Activated T-helper 17 cell treated with anti-CD3 and anti-CD28 coated beads, Interleukin-2, amount 50 U/mL, for 72 hours (primary cell): ENCODE measurements at places on chromosomes 11 and 22.
A peak's percentile ranks its signal among the peaks of the same experiment; 100 is the strongest.

GRCh38 chr11:26227301-26227746 lies 104.6 kb upstream of the ANO3 start:
- no peak for ATAC-seq

- no peak for ATAC-seq
Measured at GRCh38 chr22:29773233-29773632, 6.1 kb downstream of the UQCR10 start.

DNA sequence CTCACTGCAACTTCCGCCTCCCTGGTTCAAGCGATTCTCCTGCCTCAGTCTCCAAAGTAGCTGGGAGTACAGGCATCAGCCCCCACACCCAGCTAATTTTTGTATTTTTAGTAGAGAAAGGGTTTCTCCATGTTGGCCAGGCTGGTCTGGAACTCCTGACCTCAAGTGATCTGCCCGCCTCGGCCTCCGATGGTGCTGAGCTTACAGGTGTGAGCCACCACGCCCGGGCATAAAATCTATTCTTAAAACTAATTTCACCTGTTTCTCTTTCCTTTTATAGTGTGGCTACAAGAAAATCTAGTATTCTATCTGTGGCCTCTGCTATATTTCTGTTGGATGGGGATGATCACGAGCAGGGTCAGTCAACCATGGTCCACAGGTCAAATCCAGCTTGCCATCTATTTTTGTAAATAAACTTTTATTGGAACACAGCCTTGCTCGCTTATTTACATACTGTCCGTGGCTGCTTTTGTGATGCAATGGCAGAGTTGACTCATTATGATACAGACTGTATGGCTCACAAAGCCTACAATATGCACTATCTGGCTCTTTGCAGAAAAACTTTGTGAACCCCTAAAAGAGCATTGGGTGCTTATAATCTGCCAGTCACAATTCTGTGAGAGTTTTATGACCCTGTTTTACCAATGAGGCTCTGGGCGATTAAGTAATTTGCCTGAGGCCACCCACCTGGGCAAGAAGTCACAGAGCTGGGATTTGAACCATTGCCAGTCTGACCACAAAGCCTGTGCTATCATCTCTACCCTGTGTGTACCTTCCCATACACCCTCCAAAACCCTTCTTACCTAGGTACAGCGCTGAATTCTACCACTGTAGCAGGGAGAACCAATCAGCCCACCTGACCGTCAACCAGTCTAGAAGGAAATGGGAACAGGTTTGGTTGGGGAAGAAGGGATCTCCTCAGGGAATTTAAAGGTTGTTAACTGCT lies 28.3 kb downstream of the SLC1A2 start:
- ATAC-seq: peak; percentile 92

DNA sequence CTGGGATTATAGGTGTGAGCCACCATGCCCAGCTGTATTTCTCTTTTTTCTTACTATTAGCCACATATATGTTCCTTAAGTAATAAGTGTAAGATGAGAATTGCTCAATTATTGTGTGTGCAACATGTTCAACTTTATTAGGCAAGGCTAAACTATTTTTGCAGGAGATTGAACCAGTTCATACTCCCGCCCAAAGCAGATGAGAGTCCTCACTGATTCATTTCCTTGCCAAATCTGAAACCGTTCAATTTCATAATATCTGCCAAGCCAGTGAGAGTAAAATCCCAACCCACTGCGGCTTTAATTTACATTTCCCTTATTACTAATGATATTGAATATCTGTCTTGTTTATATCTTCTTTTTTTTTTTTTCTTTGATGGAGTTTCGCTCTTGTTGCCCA lies 48.4 kb downstream of the KCNJ4 start:
- peak; percentile 68 for ATAC-seq

- no peak for ATAC-seq
Measured at GRCh38 chr11:19546325-19546724, 166.3 kb upstream of the NAV2 start.

GRCh38 chr11:125663910-125664309 lies 16.7 kb downstream of the ACRV1 start:
- peak; percentile 34 for ATAC-seq

DNA sequence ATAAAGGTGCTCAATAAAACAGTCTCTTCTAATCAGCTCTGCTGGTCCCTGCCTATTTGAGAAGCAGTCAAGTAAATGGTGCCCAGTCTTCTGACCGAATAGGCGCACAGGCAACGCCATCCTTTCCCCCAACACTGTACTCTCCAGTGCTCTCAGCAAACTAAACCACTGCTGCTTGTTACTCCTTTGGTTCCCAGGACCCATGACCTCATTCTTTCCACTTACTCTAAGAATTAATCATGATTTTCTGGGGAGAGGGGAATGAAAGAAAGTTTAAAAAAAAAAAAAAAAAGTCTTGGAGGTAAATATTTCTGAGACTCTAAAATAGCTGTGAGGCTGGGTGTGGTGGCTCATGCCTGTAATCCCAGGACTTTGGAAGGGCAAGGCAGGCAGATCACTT lies 63.7 kb downstream of the SGSM3 start:
- peak; percentile 30 for ATAC-seq

- ATAC-seq: peak; percentile 87
Measured at GRCh38 chr11:65150509-65151299, 16.4 kb upstream of the SYVN1 start.

GRCh38 chr22:28835630-28836189 lies 35.3 kb upstream of the XBP1 start:
- ATAC-seq: no peak
